Stimulated activated CD4-positive, alpha-beta T cell treated with anti-CD3 and anti-CD28 coated beads, Interleukin-1b, Interleukin-23, amount 100 ng/mL, for 1 hour (primary cell): ENCODE measurements at places on chromosomes 3 and 15.

- no peak for DNase-seq
These were observed 13.6 kb upstream of the TFG start for GRCh38 chr3:100695696-100696095.

DNA sequence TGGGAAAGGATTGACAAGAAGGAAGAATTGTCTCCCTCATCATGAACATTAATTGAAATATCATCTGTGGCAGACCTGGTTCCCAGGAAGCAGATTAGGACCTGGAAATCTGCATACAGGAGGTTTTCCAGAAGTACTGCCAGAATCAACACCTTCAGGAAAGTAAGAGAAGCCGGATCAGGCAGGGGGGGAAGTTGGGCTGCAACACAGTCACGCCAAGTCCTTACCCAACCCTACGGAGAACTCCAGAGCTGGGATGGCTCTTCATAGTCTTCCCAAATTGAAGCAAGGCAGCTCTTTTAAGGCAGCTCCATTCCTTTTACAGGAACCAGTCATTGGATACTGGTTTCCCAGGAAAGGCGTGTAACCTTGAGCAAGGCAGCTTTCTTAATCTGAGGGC is 35.2 kb upstream of the BFSP2 start:
- DNase-seq: no peak

- DNase-seq: no peak
These were observed 788 bp downstream of the FOXB1 start for GRCh38 chr15:60004846-60005351.

DNA sequence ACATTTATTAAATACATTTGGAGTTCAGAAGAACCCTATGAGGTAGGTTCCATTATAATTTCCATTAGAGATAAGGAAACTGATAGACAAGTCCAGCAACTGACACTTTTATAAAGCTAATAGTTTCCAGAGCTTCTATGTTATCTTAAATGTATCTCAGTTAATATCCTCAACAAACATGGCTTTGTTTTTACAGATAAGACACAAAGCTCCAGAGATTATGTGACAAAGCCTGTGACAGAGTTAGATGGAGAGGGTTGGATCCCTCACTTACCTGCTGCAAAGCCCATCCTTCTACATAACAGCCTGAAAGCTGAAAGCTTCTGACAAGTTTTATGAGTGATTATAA is 473 bp upstream of the COMMD2 start:
- no peak for DNase-seq

DNA sequence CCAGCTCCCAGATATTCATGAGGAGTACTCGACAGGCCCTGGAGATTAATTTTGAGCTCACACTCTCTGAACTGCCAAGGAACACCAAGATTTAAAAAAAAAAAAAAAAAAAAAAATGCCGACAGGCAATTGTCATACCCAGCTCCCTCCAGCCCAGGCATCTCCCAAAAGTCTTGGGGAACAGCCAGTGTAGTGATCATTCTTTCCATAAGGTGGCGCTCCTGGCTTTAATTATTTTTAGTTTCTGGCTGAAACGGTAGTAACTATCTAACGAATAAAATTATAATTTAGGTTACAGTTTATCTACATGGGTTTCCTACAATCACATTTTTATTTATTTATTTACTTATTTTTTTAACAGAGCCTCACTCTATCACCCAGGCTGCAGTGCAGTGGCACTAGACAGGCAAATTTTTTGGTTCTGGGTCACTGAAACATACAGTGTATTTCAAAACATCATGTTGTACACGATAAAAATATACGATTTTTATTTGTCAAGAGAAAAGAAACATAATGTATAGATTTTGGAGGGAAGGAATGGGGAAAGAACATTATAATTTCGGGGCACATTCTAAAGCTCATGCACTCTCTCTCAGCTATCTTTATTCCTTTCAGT is 157.3 kb downstream of the ADAMTS9 start:
- DNase-seq: no peak

- no peak for DNase-seq
These were observed 53.1 kb downstream of the TGFBR2 start for GRCh38 chr3:30659270-30660130.

DNA sequence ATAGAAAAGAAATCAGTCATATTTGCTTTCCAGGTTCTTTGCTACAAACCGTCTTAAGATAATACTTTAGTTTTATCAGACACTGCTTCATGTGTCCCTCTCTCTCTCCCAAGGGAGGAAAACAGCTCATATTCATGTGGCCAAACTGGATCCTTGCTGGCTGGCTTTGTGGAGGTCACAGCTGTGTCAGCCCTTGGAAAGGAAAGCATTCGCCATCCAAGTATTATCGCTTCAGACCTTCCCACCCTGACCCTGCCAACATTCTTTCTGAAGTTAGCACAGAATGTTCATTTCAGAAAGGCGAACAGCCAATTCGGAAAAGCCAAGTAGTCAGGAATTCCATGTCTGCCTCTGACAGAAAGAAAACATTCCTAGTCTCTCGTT is 213.6 kb downstream of the FEZF2 start:
- DNase-seq: no peak

DNA sequence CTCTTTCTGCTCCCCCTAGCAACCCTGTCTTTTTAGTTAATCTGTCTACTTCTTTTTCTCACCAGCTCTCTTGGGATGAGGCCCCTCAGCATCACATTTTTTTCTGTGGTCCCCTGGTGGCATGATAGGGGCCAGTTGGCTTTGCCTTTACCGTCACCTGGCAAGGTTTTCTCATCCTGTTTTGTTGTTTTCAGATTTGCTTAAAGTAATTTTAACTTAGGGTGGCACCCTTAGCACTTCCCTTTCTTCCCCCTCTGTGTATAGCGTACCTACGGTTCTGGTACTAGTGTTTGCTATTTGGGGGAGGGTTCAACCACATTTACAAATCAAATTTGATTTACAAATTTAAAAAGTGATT is 35.6 kb downstream of the PDCD6IP start:
- DNase-seq: no peak

- DNase-seq: no peak
These were observed 256.4 kb upstream of the ZNF385D start for GRCh38 chr3:22007368-22007767.

- DNase-seq: no peak
These were observed 187.7 kb upstream of the C2CD4B start for GRCh38 chr15:62352817-62353216.

GRCh38 chr3:78900426-78900825 is 867.4 kb downstream of the ROBO1 start:
- DNase-seq: no peak

DNA sequence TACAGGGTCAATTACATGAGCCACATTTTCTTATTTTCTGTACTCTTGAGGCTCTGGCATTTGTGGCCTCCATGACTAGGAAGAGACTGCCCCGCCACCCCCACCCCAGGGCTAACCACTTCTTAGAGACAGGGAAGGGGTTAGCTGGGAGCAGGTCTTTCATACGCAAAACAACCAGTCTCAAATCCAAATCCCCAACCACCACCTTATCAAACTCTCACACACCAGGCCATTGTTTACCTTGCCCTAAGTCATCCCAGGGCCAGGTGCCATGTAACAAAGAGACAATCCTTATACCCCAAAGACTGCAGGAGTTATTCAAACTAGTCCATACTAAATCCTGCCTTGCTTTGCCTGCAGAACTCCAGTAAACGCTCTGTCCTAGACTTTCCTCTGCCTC is 77.8 kb downstream of the B3GNT5 start:
- DNase-seq: no peak

- no peak for DNase-seq
These were observed 22.7 kb downstream of the LOXL1 start for GRCh38 chr15:73948982-73949381.
